NCI-H1436 (cell line): ENCODE measurements at places on chromosomes 1 and 21.

DNA sequence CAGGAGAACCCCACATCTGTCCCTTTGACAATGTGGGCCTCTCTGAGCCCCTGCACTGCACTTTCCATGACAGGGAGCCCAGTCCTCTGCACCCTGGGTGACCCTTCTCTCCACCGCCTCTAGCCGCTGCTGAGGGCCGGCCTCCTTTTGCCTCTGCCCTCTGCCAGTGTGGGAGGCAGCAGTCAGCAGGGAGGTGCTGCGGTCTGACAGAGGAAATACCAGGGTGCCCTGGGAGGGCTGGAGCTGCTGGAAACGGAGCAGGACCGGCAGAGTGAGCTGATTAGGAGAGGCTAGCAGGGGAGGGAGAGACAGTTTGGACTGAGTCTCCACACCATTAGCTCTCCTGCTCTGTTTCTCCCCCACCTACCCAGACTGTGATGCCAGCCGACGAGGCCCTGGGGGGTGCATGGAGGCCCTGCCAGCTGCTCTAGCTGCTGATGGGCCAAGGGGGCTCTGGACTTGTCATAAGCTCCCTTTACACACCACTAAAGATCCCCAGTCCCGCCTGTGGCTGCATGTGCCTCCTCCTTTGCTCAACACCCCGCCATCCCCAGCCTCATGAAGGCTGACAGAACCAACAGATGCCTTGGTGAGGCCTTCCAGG, 171.1 kb upstream of the KLHDC7A start:
- DNase-seq, result no peak

GRCh38 chr1:246210756-246211155, 296.3 kb downstream of the SMYD3 start:
- peak; percentile 37 for DNase-seq

DNA sequence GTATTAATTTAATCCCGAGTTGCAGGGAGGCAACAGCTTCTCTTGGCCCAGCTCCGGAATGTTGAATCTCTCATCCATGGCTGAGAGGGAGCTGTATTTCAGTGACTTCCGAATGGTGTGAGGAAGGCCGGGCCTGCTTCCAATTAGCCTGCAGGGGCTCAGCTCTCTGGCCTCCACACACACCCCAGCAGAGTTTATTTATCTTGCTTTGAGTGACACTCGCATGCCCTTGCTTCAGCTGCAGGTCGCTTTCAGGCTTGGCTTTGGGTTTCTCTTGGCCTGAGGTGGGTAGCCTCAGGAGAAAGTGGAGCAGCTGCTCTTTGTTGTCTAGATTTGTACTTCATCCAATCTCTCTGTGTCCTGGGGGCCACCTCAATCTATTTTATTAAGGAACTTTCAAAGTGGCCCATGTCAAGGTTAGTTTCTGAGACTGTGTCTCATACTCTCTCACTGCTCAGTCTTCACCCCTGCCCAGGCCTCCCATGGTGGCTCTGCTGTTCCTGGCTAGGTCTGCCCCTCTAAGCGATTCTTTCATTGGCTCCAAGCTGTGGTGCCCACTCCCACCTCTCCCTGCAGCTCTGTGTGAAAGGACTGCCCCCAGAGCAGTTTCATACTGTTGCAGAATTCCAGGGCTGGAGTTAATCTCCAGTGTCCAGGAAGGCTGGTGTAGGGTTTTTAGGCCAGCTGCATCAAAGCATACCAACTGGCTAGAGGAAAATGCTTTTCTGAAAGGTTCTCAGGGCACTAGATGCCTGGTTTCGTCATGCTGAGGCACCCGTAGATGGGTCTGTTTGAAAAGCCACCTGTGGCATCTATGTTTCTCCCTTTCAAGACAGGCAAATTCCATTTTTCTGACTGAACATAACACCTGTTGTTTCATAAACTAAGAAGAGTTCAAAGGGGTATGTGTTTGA, 153.5 kb downstream of the PLXNA2 start:
- no peak for DNase-seq

GRCh38 chr1:198122693-198123092, 34.1 kb upstream of the NEK7 start:
- no peak for DNase-seq

GRCh38 chr1:199307496-199308264, 668.8 kb downstream of the PTPRC start:
- DNase-seq, result no peak

GRCh38 chr1:100584761-100585745, 47.1 kb downstream of the GPR88 start:
- no peak for DNase-seq
